Uterus (tissue), 4 donors: ENCODE measurements at places on chromosomes 6 and 20. TPM values are rescaled to one million over a fixed set of nuclear protein-coding genes. Genes with fewer than 3 reads are reported as not detected.

PLTP gene
- total RNA-seq, result 221 TPM

PLA2G7 gene
- 3.9 TPM for total RNA-seq

LIN28B gene
- not detected for total RNA-seq

PXDC1 gene
- 23.3 TPM for total RNA-seq

FAM83C gene
- total RNA-seq, result not detected

DLL1 gene
- total RNA-seq, result 19.7 TPM

GGTLC1 gene
- total RNA-seq, result not detected

GRCh38 chr6:145887969-145888368 is 73.4 kb upstream of the FBXO30 start:
- no peaks in the 10 kb centered on the region for H3K4me1 ChIP-seq
- no peak overlapping the region for H3K4me3 ChIP-seq
- no peak for DNase-seq
- H3K36me3 ChIP-seq, result no peaks in the 10 kb centered on the region

DNA sequence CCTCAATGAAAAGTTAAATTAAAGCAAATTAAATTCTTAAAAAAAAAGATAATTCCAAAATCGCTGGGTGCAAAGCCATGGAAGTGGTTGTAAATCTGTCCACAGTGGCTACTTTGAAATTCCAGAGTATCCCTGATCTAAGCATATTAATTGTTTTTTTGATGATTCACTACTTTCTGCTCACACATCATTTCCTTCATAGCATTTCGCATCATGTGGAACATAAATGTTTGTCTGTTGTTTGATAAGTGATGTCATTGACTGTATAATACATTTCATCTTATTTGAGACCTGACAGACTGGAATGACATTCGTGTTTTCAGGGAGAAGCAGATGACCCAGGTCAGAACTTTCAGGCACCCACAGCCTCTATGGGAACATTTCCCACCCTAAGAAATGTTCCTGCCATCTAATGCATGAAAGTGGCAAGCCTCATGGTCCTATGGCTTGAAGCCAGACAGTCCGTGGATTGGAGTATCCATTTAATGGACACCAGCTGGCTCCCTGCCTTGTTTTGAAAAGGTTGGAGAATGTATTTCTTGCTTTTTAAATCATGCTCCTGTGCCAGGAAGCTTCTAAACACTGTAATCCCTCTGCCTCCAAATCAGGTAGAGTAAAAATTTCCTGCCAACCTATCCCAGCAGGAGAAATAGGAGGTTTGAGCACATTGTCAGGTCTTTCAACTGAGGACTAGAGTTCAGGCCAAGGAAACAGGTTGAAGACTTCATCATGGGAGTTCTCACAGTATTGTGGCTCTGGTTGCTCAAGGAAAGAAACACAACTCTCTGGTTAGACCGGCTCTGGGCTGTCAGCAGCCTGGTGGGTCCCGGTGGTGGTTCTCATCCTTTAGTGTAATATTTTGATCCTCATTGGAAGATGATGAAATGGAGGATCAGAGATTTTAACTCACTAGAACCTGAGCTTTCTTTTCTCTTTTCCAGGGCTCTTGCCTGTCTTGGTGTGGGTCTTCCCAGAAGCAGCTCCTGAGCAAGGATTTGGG is 157.9 kb downstream of the SLC24A3 start:
- H3K4me3 ChIP-seq, result no peak overlapping the region
- H3K4me1 ChIP-seq, result no peaks in the 10 kb centered on the region
- DNase-seq, result no peak
- no peaks in the 10 kb centered on the region for H3K27me3 ChIP-seq

- no peak overlapping the region for H3K4me3 ChIP-seq
- no peaks in the 10 kb centered on the region for H3K27me3 ChIP-seq
These were observed 42.7 kb downstream of the CD2AP start for GRCh38 chr6:47520282-47520681.

- H3K27ac ChIP-seq, result no peak overlapping the region
- no peak overlapping the region for H3K4me3 ChIP-seq
- H3K36me3 ChIP-seq, result no peaks in the 10 kb centered on the region
- no peak for DNase-seq
These were observed 234.1 kb upstream of the PMEPA1 start for GRCh38 chr20:57943950-57944349.

DNA sequence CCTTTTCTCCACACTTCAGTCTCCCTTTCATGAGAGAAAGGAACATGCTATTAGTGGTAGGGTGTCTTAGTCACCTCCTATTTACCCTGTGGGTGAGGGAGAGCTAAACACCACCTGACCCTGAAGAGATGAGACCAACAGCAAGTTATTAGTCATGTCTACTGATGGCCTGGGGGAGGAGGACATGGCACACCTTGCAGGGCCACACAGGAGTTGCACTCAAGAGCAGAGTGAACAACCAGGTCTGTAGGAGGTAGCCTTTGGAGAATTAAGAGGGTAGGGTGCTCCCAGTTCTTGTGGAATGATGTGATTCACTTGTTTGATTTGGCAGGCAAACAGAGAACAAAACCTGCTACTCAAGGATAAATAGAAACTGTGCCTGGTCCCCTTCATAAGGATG is 82.7 kb upstream of the FABP7 start:
- no peaks in the 10 kb centered on the region for H3K27me3 ChIP-seq
- H3K27ac ChIP-seq, result no peak overlapping the region
- no peaks in the 10 kb centered on the region for H3K36me3 ChIP-seq
- DNase-seq, result no peak

DNA sequence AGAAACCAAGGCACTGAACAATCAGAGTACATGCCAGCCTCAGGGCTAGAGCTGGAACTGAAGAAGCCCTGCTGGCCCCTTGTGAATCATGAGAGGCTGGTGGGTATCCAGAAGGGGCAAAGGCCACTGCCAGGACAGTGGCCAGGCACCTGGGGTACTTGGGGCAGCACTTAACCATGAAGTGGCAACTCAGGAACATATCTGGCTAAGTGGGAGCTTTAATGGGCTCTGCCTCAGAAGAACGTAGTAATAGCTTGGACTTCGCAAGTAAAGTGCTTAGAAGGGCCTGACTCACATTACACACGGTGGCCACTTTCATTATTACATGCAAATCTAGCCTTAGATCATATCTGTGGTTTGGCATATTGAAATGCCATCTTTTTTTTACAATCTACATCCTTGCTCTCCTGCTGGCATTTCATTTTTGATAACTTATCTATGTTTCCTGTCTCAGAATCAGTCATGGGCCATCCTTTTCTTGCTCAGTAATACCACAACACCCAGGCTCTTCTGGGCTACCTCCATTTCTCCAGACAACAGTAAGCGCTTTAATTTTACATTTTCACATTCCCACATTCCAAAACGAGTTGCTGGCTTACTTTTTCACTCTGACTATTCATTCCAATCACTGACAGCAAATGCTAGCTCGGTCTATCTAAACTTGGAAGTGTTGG is 21.6 kb downstream of the NAPB start:
- H3K27me3 ChIP-seq, result no peaks in the 10 kb centered on the region
- H3K4me1 ChIP-seq, result no peaks in the 10 kb centered on the region
- H3K36me3 ChIP-seq, result no peaks in the 10 kb centered on the region
- DNase-seq, result no peak

DNA sequence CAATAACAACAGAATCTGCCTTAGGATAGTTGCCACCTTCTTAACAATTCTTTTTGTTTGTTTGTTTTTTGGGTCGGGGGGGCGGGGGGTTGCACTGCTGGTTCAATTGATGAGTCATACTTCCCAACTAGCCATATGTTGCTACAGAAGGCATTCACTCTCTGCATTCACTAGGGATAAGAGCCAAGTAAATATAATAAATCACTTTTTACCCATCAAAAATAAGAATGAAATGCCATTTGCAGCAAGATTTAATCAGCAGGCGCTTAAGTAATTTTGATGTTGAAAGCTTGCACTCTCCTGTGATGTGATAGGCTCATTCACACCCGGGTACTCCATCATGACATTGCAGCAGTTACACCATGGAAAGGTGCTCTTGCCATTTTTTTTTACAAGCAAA is 209.8 kb downstream of the HIVEP2 start:
- no peaks in the 10 kb centered on the region for H3K36me3 ChIP-seq
- H3K4me3 ChIP-seq, result no peak overlapping the region
- DNase-seq, result no peak
- H3K4me1 ChIP-seq, result no peaks in the 10 kb centered on the region
- no peaks in the 10 kb centered on the region for H3K27me3 ChIP-seq

- H3K4me3 ChIP-seq, result no peak overlapping the region
- no peaks in the 10 kb centered on the region for H3K27me3 ChIP-seq
- H3K27ac ChIP-seq, result no peak overlapping the region
These were observed 37.4 kb upstream of the OPRM1 start for GRCh38 chr6:154001494-154002285.

- H3K27ac ChIP-seq, result no peak overlapping the region
- H3K4me3 ChIP-seq, result no peak overlapping the region
- H3K36me3 ChIP-seq, result no peaks in the 10 kb centered on the region
- no peaks in the 10 kb centered on the region for H3K27me3 ChIP-seq
These were observed 245.0 kb upstream of the RIN2 start for GRCh38 chr20:19512886-19513677.

DNA sequence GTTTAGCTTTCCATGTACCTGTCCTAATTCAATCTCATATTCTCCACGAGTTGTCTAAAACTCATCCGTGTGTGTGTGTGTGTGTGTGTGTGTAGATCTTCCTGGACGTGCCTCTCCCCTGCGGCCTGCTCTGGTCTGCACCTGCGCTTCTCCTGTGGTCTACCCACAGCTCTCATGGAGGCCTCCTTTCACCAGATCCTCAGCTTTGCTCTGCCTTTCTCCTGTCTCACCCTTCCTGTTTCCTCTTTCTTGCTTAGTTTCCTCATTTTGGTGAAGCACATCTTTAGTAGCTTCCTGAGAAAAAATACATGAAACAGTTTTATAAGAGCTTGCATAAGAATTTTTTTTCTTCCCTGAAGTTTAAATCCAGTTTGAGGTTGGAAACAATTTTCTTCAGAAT is 18.1 kb downstream of the SLX4IP start:
- DNase-seq, result no peak
- H3K36me3 ChIP-seq, result no peaks in the 10 kb centered on the region
- H3K27ac ChIP-seq, result no peak overlapping the region
- no peak overlapping the region for H3K4me3 ChIP-seq

- H3K27me3 ChIP-seq, result no peaks in the 10 kb centered on the region
- H3K4me1 ChIP-seq, result no peaks in the 10 kb centered on the region
- no peak overlapping the region for H3K4me3 ChIP-seq
- no peak overlapping the region for H3K27ac ChIP-seq
These were observed 57.2 kb downstream of the GPR6 start for GRCh38 chr6:110035321-110035720.

- no peak for DNase-seq
- no peak overlapping the region for H3K4me3 ChIP-seq
- H3K27ac ChIP-seq, result peak overlapping the region; percentile 15
- H3K4me1 ChIP-seq, result no peaks in the 10 kb centered on the region
- no peaks in the 10 kb centered on the region for H3K27me3 ChIP-seq
These were observed 11.4 kb downstream of the PPIL6 start for GRCh38 chr6:109428889-109429477.

- H3K4me1 ChIP-seq, result no peaks in the 10 kb centered on the region
- DNase-seq, result no peak
- H3K27ac ChIP-seq, result no peak overlapping the region
- H3K4me3 ChIP-seq, result no peak overlapping the region
- H3K36me3 ChIP-seq, result no peaks in the 10 kb centered on the region
These were observed 89.4 kb upstream of the SIRPA start for GRCh38 chr20:1805816-1806215.

GRCh38 chr6:22367346-22367745 is 70.5 kb upstream of the PRL start:
- DNase-seq, result no peak
- H3K4me1 ChIP-seq, result no peaks in the 10 kb centered on the region
- no peaks in the 10 kb centered on the region for H3K27me3 ChIP-seq
- no peaks in the 10 kb centered on the region for H3K36me3 ChIP-seq
- H3K4me3 ChIP-seq, result no peak overlapping the region
- H3K27ac ChIP-seq, result no peak overlapping the region

DNA sequence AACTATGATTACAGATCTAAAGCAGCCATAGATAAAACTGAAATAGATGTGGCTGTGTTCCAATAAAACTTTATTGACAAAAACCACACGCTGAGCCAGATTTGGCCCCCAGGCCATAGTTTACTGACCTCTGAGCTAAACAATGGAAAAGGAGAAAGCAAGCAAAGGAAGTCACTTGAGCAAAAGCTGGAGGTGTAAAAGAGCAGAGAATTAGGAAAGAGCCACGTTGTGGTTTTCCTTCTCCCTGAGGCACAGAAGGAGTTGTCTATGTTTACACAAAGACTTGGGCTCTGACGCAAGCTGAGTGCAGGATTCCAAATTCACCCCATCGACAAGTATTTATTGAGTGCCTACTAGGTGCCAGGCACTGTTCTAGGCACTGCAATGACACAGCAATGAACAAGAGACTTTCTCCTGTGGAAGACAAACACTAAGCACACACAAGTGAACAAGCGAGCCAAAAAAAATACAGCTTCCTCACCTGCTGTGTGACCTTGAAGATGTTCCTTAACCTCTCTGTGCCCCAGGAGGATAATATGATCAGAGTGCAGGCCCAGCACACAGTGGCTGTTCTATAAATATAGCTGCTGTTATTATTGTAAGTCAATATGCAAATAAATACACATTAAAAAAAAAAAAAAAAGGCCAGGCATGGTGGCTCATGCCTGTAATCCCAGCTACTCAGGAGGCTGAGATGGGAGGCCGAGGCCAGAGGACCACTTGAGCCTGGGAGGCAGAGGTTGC is 75.4 kb upstream of the PTPN1 start:
- no peak overlapping the region for H3K27ac ChIP-seq
- no peak for DNase-seq
- no peaks in the 10 kb centered on the region for H3K4me1 ChIP-seq
- H3K36me3 ChIP-seq, result no peaks in the 10 kb centered on the region

DNA sequence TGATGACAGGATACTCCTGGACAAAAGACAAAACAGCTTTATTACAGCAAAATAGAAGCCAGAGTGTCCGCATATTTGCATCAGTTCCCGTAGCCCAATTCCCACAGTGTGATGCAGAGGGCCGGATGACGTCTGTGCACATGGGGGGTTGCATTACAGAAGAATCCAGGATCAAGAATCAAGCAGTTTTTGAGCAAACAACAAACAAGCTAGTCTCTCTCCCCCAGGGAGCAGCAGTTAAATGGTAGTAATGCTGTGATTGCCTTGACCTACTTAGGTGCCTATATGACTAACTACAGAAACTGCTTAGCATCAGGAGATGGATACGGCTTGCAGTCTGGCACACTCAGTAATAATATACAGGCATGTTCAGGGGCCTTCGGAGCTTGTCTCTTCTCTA is 3.2 kb upstream of the SDHAF4 start:
- H3K27me3 ChIP-seq, result no peaks in the 10 kb centered on the region
- DNase-seq, result peak; percentile 22
- no peaks in the 10 kb centered on the region for H3K36me3 ChIP-seq
- no peak overlapping the region for H3K4me3 ChIP-seq
- no peak overlapping the region for H3K27ac ChIP-seq

DNA sequence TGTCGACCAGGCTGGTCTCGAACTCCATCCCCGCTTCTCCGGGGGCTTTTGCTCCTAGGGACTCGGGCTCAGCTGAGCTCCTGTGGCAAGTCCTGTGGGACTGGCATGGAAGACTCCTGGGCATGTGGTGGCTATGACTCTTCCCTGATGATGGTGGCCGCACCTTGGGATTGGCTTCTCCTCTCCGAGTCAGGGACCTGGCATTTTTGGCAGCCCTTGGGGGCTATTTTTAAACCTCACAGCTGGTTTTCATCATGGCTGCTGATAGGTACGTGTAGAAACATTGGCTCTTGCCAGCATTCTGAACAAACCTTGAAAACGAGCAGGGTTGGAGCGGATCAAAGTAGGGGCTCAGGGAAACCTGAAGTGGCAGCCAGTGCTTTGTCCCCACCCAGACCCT is 54.1 kb downstream of the RBM38 start:
- no peak overlapping the region for H3K4me3 ChIP-seq
- peak; percentile 84 for DNase-seq
- no peaks in the 10 kb centered on the region for H3K36me3 ChIP-seq
- peak overlapping the region; percentile 92 for H3K27ac ChIP-seq
